Psoas muscle (tissue), 8 donors: ENCODE measurements at places on chromosomes 3 and 15.

DNA sequence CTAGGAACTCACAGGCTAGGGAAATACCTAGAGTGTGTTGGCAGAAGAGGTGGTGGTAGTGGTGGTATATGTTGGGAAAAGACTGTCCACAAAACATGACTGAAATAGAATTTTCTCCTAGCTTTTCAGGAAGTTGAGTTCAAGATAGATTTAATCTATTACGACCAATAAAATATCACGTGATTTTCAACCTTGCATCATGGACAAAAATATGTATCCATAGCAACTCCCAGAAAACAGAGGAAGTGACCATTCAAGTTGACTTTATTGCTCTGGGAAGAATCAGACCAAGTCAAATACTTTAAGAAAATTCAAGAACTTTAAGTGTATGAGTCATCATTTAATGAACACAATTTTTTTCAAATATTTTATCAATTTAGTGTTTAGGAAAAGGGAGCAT lies 347.0 kb upstream of the ZNF385D start:
- DNase-seq, result no peak

DNA sequence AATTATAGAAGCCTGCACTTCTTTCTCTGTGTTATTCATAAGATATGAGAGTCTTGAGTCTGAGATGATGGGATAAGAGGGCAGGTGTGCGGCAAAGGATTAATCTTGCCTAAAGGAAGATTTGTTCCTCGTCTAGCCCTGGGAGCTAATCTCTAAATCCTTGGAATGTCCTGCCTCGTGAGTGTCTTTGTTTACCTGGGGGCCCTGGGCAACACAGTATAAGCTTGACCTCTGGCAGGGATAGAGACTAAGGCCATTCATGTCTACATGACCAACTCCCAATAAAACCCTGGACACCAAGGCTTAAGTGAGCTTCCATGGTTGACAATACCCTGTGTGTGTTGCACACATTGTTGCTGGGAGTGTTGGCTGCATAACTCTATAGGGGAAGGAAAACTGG lies 3.2 kb upstream of the AGBL1 start:
- DNase-seq, result no peak

GRCh38 chr3:65201926-65202325 lies 514.1 kb upstream of the ADAMTS9 start:
- DNase-seq, result no peak

DNA sequence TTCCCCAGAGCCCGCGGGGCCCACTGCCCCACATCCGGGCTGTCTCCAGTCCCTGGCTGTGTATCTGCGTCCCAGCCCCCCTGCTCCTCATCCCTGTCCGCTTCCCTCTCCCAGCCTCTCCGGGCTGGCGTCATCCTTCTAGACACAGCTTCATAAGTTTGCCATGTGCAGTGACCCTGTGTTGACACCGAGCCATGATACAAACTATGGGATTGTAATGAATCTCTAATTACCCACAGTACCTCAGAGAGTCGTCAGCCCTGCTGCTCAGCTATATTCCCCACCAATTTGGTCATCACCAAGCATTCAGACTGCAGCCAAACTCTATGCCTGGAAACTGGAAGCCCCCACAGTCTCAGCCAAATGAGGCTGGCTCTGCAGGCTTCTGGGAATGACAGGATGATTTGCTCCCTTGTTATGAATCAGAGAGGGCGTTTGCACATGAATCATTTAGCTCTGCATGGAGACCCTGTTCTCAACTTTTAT lies 466.1 kb upstream of the ATP11B start:
- no peak for DNase-seq

DNA sequence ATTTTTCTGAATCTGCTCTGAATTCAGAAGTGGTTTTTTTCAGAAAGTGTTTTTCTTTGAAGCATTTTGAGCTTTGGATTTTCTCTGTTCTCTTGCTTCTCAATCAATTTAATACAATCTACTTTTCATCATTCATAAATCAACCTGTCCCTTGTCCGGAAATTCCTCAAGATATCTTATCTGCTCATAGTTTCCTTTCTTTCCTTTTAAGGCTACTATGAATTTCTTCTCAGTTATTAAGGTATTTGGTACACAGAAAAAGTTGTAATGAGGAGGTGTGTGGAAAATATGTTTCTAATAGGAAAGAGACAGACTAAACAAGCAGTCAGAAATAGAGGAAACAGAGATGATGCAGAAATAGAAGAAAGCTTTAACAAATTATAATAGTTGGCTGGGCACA lies 14.4 kb downstream of the CGGBP1 start:
- DNase-seq, result no peak
